Brain microvascular endothelial cell (primary cell): ENCODE measurements at places on chromosomes 6 and 20.

DNA sequence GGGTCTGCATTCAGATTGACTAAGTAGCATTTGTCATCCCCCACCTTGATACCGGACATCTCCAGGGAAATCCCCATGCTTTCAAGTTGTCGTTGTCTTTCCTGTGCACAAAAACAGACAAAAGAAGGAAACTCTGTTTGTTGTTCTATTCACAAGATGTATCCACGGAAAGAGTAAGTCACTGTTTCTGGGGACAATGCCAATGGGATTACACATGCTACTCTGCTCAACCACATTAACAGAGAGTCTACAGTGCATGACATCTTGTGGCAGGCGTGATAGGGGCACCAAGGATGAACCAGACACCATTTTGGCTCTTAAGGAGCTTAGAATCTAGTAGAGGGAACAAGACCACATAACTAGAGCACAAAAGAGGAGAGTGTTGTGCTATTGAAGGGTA lies 124.4 kb upstream of the NUP153 start:
- DNase-seq: peak; percentile 64

GRCh38 chr20:15584507-15584906 lies 988.7 kb downstream of the KIF16B start:
- no peak for DNase-seq

DNA sequence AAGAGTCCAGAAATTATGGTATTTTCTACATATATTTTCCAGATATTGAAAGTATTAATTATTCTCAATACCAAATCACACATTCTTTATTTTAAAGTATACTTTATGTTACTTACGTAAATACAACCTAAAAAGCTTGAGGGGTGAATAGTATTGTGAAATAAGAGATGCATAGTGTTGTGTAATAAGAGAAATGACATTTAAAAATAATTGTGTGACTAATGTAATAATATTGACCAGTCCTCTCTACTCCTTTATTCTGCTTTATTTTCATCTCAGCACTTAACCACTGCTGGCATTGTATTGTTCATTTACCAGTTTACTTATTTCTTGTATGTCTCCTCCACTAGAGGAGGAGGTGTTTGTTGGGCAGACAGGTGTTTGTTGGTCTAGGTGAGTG lies 135.6 kb downstream of the EYA4 start:
- DNase-seq: no peak

DNA sequence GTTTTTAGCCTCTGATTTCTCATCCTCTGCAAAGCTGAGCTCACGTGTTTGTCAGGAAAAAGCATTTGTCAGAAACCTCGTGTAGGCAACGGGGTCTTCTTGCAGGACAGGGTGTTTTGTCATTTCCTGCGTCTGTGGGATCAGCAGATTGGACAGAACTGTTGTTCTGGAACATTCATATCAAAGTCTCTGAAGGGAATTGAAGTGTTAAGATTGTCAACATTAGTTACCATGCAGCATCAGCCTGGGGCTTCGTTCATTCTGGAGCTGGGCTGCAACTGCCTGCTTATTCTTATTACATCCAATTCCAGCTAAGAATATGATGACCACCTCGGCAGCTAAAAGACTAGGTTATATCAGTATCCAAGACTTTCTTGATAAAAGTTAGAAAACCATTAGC lies 71.0 kb upstream of the RALGAPA2 start:
- no peak for DNase-seq

- no peak for DNase-seq
Observed at GRCh38 chr6:136303516-136303915, 13.9 kb upstream of the BCLAF1 start.

GRCh38 chr6:11033825-11034224 lies 10.3 kb downstream of the ELOVL2 start:
- DNase-seq: peak; percentile 35

DNA sequence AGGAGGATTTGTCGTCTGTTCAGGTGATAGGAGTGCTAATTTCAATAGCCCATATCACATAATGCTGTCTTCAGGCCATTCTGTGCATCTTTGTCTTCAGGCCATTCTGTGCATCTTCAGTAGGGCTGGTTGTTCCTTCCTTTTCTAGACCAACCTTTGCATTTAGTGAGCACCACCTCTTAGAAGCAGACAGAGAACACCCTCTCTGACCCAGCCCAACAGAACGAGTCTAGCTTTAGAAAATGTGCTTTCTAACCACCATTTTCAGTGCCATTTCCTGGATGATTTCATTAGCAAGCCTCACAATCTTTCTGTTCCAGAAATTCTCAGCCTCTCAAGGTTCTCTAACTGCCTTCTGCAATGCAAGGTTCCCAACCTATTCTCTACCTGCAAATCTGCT lies 215.3 kb upstream of the KCNQ5 start:
- DNase-seq: no peak
